ENCODE measurements at places on chromosomes 12 and 14.

DNA sequence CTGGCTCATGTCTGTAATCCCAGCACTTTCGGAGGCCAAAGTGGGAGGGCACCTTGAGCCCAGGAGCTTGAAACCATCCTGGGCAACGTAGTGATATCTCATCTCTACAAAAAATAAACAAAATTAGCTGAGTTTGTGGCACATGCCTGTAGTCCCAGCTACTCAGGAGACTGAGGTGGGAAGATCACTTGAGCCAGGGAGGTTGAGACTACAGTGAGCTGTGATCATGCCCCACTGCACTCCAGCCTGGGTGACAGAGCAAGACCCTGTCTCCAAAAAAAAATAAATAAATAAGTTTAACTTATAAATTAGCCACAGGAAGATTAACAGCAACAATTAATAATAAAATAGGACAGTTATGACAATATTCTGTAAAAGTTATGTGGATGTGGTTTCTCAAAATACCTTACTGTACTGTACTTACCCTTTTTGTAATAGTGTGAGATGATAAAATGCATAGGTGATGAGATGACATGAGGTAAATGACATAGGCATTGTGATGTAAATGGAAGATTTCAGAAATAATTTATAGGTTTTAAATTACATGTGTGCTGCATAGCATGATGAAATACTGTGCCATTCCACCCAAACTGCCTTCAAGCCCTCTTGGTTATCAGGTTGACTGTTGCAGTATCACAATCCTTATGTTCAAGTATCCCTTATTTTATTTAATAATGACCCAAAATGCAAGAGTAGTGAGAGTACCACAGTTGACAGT lies 22.0 kb downstream of the USP15 start:
- peaks cover 46% of the 10 kb centered on the region for H3K4me1 ChIP-seq
- no peaks in the 10 kb centered on the region for H3K27me3 ChIP-seq
- DNase-seq, result no peak
- H3K27ac ChIP-seq, result no peak overlapping the region

DNA sequence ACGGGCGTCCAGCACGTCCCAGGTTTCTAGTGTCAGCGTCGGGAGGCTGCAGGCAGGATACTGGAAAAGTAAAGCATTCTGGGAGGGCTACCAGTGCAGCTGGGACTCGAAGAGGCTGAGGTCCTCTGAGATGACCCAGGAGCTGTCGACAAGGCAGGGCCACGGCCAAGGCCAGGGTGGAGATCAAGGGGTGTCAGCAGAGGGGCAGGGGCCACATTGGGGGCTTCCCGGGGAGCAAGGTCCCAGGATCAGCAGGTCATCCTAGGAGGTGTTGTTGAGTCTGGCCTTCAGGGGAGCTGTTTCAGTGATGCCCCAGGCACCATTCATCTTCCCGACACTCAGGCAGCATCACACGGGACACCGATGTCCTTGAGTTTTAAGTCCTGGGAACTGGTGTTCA lies 377.8 kb upstream of the SFSWAP start:
- H3K27ac ChIP-seq, result no peak overlapping the region
- H3K4me3 ChIP-seq, result no peak overlapping the region
- DNase-seq, result no peak
- no peaks in the 10 kb centered on the region for H3K27me3 ChIP-seq
- no peaks in the 10 kb centered on the region for H3K36me3 ChIP-seq

DNA sequence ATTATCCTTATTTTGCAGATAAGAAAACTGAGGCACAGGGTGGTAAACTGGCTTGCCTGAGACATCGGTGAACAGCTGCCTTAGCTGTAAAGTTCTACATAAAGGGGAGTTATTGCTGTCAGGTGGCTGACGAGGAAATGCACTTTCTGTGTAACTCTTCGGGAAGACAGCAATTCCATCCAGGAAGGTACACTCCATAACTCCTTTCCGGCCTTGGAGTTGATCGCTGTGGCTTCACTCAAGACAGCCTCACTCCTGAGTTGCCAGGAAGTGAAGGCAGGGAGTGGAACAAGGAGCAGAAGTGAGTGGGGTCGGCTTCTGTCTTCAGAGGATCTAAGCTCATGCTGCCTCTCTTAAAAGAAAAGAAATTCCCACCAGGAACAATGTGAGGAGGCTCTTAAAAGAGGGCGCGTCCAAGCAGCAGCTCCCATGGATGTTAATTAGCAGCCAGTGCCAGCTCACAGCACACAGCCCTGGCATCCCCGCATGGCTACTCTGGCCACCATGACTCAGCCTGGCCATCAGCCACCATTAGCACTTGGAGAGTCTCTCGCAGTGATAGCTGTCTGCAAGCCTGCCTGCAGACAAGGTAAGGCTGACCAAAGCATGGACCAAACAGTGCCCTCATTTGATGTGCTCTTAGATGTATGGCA lies 60.3 kb downstream of the NUAK1 start:
- no peak overlapping the region for H3K4me3 ChIP-seq
- no peak for DNase-seq
- H3K27me3 ChIP-seq, result peaks cover 11% of the 10 kb centered on the region
- H3K4me1 ChIP-seq, result peaks cover 5% of the 10 kb centered on the region

GRCh38 chr12:107402041-107403022 lies 283.3 kb upstream of the PWP1 start:
- H3K27ac ChIP-seq, result no peak overlapping the region
- no peak overlapping the region for H3K4me3 ChIP-seq
- peaks cover 8% of the 10 kb centered on the region for H3K4me1 ChIP-seq

- no peak for DNase-seq
- no peaks in the 10 kb centered on the region for H3K36me3 ChIP-seq
- H3K27ac ChIP-seq, result no peak overlapping the region
- H3K4me3 ChIP-seq, result no peak overlapping the region
- no peaks in the 10 kb centered on the region for H3K4me1 ChIP-seq
Measured at GRCh38 chr12:110869026-110869425, 22.2 kb downstream of the CCDC63 start.
